ENCODE measurements at places on chromosomes 12 and 14.

DNA sequence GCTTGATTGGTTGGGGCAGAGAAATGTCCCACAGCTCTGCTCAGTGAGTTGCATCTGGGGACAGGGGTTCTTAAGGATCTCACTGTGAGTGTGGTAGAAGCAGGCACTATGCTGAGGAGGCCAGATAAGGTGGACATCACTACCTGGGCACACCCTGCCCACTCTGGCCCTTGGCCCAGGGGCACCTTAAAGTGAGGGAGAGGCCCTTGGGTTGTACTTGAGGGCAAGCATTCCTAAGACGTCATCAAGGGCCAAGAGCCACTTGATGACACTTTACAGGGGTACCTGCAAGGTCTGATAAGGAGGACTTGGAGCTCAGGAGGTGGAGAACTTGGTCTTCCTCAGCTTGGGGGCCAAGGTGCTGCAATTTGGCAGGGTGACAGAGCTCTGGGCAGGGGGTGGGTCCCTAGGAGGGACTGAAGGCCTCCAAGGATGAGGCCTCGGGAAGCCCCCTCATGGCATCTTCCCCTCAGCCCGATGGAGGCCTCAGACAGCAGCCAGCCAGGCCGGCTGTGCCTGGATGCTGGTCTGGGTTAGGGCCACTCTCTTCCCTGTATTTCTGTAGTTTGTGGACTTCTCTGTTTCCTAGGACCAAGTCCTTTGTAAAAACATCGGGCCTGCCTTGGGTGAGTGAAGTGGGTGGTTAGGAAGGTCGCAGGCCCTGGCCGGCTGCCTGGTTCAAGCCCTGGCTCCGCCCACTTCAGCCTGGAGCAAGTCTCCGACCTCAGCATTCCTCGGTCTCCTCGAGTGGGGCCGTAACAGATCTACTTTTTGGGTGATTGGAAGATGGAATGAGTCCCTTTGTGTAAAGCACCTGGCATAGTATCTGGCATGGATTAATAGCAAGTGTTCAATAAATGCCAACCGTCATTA is 24.8 kb downstream of the GPR68 start:
- DNase-seq, result no peak

GRCh38 chr14:54864526-54864925 is 38.1 kb downstream of the GCH1 start:
- DNase-seq, result no peak

DNA sequence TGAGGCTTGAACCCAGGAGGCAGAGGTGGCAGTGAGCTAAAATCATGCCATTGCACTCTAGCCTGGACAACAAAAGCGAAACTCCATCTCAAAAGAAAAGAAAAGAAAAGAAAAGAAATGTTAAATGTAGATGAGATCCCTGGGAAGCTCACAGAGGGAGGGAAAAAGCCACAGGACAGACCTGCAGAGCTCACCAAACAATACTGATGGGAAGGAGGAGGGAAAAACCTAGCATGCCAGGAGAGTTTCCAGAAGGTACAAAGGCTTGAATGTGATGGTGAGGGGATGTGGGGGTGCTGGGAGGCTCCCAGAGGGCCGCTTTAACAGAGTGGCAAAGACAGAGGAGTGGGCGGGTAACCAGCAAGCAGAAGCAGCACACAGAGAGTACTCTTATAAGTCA is 72.3 kb downstream of the PTPN21 start:
- DNase-seq, result no peak

DNA sequence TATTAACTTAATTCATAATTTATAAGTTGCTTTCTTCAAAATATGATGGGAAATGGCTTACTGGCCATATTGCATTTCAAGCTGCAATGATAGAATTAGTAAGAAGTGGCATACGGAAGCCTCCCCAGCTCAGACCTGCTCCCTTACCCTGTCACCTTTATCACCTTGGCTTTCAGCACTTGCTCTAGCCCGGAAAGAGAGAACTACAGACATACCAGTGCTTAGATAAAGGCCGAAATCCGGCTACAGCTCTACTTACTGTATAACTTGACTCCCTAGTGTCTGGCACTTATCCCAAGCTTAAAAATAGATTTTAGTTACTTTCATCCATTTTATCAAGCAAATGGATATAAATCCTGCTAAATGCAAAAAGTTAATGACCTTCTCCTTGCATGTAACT is 42.5 kb downstream of the PKP2 start:
- DNase-seq, result no peak

DNA sequence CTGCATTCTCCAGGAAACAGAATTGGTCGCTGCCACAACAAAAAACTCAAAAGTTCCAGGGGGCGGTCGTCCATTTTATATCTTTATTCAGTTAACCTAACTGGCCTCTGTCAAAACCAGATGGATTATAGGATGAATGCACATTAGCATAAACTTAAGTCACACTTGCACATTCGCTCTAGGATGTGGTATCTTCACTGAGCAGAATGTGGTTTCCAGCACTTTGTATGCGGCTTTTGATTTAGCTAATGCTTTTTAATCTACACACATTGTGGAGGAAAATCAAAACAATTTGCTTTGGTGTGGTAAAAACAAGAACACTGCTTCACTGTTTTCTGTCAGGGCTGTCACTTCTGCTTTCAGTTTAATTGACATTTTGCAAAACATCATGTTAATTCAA is 4.5 kb downstream of the TAS2R50 start:
- DNase-seq, result no peak

DNA sequence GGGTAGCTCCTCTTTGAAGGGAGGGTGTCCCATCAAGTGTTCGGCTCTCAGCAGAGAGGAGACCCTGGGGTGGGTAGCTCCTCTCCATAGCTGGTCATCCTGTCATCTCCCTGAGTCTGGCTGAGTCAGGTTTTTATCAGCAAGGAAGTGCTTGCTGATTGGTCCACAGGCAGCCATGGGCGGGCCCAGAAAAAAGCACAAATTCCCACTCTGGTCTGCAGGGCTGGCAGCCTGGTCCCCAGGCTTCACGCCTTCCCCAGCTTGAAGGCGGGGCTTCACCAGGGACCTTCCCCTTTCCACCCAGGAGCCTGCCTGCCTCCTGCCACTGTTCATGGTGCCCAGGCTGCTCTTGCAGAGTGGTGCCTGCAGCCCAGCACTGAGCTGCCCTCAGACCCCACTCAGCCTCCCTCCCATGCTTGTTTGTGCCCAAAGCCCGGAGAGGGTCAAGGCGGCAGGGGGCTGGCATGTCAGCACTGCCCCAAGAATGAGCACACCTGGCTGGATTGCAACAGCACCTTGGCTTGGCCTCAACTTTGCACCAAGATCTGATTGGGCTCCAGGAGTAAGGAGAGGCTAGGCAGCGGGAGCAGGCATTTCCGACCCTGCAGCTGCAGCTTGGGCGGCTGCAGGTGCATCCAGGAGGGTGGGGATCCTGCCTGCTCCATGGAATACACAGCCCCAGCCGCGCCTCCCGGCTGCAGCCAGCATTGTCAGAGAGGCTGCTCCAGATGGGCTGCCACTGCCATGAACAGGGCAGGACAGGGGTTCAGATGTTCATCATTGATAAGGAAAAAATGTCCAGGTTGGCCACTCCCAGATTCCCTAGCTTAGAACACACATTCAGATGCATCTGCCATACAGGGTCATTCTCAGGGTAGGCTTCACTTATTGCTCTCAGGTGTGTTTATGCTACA is 22.0 kb upstream of the WDR89 start:
- DNase-seq, result no peak

DNA sequence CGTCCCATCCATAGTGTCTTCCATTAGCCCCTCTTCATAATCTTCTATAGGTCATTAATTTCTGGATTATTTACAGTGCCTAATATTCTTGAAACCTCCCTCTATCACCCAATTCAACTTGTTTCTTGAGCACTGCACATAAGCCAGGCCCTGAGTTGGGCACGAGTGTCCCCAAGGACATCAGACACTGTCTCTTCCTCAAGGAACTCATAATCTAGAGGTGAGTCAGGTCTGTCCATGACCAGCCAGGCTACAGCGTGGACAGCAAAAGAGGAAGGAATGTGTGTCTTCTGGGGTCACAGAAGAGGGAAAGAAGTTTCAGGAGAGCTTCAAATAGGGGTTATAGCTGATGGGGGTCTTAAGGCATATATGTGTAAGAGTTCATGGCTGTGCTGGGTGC is 12.5 kb downstream of the SPTB start:
- no peak for DNase-seq

DNA sequence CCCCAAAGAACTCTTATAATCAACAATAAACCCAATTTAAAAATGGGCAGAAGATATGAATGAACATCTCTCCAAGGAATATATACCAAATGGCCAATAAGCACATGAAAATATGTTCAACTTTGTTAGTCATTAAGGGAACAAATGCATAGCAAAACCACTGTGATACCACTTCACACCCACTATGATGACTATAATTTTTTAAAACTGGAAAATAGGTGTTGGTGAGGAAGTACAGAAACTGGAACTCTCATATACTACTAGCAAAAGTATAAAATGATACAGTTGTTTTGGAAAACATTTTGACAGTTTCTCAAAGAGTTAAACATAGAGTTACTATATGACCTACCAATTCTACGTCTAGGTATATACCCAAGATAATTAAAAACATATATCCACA is 9.4 kb upstream of the HEATR5A start:
- DNase-seq, result no peak

- DNase-seq, result no peak
Measured at GRCh38 chr12:106519607-106520021, 63.2 kb upstream of the RFX4 start.

DNA sequence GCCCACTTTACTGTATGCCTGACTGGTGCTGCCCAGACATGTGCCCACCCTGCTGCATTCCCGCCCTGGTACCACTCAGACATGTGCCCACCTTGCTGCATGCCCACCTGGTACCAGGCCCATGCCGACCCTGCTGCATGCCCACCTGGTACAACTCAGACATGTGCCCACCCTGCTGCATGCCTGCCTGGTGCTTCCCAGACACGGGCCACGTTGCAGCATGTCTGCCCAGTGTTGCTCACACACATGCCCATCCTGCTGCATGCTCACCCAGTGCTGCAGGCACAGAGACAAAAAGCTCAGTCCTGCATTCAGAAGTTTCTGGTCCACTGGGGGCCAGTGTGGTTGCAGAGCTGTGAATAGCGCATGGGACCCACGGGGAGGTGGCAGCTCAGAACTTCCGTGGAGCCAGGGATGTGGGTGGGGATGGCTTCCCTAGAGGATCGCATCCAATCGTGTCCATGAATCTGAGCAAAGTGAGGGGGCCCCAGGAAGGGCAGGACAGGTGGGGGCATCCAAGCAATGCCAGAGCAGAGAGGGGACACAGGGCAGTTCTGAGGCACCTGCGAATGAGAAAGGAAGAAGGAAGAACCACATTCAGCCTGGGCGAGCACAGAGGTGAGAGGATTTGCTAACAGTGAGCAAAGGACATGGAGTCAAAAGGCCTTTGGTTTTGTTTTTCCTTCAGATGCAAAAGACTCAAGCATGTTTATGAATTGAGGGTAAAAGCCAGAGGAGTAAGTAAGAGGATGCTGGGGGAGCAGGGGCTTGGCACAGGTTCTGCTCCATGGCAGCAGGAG is 175.9 kb upstream of the C14orf180 start:
- DNase-seq, result no peak

- no peak for DNase-seq
Measured at GRCh38 chr14:58722441-58722840, 84.7 kb downstream of the DACT1 start.

DNA sequence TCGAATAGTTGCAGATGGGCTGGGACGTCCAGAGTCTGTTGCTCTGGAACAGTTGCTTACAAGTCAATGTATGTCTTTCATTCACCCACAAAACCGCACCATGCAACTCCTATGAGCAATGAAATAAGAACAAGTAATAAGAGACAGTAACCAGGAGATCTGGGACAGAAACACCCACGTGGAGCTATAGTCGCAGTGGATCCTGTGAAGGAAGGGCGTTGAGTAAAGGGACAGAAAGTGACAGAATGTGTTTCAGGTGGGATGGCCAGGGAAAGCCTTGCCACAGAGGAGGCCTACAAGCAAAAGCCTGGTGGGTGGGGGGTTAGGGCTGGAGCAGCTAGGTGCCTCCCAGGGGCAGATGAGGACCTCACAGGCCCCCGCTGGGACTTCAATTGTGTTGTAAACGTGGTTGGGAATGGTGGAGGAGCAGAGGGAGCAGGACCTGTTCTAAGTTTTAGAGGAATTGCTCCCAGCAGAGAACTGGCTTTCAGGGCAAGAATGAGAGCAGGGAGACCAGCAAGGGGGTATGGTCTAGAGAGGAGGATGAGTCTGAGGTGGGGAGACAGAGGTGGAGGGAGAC is 86.7 kb upstream of the FZD10 start:
- no peak for DNase-seq

DNA sequence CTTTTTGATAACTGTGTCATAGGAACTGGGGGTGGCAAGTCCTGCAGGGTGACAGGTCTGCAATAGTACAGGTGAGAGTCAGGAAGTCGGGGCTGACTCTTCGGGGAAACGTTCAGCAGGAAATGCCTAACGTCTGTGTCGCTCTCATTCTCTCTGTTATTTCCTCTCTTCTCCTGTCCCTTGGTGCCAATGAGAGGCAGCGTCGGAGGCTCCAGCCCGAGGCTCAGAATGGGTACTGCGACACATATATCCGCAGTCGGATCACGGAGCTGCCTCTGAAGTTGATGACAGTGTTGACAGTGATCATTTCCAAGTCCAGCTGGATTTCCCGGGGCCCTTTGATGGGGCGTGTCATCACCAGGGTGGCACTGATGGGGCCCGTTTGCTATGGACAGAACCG is 2.7 kb upstream of the TC2N start:
- no peak for DNase-seq

GRCh38 chr14:104119488-104120251 is 18.7 kb upstream of the KIF26A start:
- DNase-seq, result no peak

- no peak for DNase-seq
Measured at GRCh38 chr14:104445832-104446381, 133.7 kb upstream of the C14orf180 start.

DNA sequence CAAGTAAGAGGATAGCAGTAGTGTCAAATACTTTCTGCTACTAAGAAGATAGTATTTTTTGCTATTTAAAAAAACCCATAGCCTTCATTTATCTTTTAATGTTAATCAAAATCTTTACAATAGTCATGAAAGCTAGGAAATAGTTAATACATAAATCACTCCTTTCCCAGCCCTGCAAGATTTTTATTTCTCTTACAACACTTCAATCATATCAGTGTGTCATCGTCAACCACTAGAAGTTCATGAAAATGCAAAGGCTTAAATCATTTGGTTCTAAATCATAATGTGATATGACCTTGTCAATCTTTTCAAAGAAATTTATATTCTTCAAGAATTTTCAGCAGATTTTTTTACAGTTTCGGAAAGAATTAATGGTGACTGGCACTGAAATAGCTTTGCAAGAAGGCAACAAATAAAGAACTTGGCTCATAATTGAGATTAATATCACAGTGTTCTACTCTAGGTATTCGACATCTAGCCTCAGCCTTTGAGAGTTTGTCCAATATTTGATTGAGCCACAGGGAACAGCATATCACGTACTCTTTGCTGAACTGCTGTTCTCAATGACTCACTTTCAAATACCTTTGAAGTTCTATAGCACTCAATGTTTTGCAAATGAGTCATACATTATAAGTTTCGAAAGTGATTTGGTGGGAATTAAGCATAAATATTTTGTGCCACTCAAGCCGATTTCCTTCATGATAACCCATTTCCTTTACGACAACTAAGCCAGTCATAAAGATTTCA is 384.0 kb upstream of the FOXG1 start:
- DNase-seq, result no peak
